ENCODE measurements at places on chromosomes 12 and 14. TPM values are rescaled to one million over a fixed set of nuclear protein-coding genes. Genes with fewer than 3 reads are reported as not detected.

DNA sequence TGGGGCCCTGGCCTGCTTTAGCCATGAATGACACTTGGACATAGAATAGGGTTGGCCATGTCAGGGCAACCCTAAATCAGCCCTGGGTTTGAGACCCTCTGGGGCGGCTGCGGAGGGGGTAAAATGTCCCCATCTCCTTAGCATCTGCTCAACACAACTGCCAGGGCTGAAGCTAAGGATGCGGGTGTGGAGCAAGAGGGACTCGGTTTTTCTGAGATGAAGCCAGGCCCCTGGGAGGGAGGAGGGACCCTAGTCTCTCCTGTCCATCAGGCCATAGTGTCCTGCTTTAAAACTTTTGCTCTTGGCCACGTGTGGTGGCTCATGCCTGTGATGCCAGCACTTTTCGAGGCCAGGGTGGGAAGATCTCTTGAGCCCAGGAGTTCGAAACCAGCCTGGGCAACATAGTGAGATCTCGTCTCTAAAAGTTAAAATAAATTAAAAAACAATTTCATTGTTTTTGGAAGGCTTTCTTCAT, 778 bp upstream of the C1R start:
- no peaks in the 10 kb centered on the region for H3K27me3 ChIP-seq
- peaks cover 3% of the 10 kb centered on the region for H3K36me3 ChIP-seq
- no peak overlapping the region for H3K27ac ChIP-seq
- DNase-seq: no peak
- no peak overlapping the region for H3K4me3 ChIP-seq

- H3K4me1 ChIP-seq: peaks cover 5% of the 10 kb centered on the region
- no peak for DNase-seq
- no peak overlapping the region for H3K4me3 ChIP-seq
Measured at GRCh38 chr12:12592930-12593329, 18.7 kb upstream of the CREBL2 start.

DNA sequence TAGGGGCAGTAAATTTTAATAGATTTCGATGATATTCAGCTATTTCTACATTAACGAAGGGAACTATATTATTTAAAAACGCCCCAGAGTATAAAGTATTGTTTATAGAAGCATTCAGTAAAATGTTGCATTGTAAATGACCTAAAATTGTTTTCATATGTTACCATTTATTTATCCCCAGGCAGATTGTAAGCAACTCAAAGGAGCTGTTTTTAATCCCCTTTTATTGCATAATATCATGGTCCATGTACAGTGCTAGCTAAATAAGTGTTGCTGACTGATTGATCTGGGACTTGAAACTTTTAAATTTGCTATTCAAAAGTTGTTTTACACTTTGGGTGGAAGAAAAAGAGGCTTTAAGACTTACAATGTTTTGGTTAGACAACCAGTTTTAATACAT, 199.0 kb upstream of the SLC38A2 start:
- peaks cover 49% of the 10 kb centered on the region for H3K36me3 ChIP-seq
- peaks cover 8% of the 10 kb centered on the region for H3K4me1 ChIP-seq
- DNase-seq: no peak
- no peak overlapping the region for H3K27ac ChIP-seq

DNA sequence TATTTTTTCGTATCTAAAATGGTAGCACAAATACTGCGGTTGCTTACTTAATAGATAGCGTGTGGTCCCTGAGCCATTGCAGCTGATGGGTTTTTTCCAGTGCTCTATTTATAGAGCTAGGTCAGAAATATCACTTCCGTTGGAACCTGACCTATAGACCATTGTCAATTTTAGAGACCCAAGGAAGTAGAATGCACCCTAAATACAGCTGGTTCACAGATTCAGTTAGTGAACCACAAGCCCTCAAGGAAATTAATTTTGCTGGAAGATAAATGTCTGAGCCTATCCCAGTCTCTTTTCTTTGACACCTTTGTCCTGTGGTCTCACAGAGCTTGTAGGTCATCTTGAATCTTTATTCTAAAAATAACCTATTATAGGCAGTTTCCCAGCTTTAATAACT, 391.0 kb downstream of the ZFP36L1 start:
- H3K36me3 ChIP-seq: no peaks in the 10 kb centered on the region
- no peaks in the 10 kb centered on the region for H3K27me3 ChIP-seq
- H3K27ac ChIP-seq: no peak overlapping the region
- no peak overlapping the region for H3K4me3 ChIP-seq

DNA sequence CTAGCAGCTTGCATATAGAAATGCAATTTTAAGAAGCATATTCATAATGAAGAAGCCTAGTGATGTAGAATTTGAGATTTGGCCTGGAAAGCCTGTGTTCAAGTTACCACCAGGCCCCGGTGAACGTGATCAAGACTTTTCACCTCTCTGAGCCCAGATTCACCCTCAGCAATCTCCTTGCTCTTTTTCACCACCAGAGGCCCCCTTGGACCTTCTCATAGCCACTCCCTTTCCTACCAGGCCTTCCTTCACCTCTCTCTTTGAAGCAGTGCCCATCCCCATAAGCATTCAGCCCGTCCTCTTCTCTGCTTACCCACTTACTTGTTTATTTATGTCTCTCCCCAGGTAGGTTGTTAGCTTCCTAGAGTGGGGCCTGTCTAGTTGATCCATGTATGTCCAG, 1280.9 kb downstream of the AACS start:
- H3K36me3 ChIP-seq: no peaks in the 10 kb centered on the region
- H3K4me1 ChIP-seq: no peaks in the 10 kb centered on the region
- H3K4me3 ChIP-seq: no peak overlapping the region
- H3K27ac ChIP-seq: no peak overlapping the region
- no peaks in the 10 kb centered on the region for H3K27me3 ChIP-seq

DNA sequence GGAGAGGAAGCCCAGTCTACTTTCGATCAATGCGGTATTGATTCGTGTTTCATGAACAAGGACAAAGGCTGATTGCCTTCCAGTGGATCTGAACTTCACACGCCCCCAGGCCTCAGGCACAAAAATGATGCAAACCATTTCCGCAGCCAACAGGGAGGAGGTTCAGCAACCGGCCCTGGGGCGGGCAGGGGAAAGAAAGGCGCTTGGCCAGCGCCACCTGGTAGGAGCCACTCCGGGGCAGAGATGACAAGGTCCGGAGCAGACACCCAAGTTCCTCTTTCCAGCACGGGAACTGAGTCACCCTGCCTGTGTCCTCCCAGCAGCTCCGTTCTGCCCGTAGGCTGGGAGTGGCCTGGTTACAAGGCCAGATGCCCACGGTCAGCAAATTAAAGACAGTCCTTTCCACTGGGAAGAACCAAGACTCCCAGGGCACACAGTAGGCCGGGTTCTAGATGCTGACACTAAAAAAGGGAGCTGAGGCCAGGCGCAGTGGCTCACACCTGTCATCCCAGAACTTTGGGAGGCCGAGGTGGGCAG, 136.3 kb downstream of the SCARB1 start:
- no peaks in the 10 kb centered on the region for H3K4me1 ChIP-seq
- peaks cover 14% of the 10 kb centered on the region for H3K27me3 ChIP-seq
- H3K36me3 ChIP-seq: no peaks in the 10 kb centered on the region
- no peak overlapping the region for H3K4me3 ChIP-seq
- no peak overlapping the region for H3K27ac ChIP-seq
- no peak for DNase-seq

DNA sequence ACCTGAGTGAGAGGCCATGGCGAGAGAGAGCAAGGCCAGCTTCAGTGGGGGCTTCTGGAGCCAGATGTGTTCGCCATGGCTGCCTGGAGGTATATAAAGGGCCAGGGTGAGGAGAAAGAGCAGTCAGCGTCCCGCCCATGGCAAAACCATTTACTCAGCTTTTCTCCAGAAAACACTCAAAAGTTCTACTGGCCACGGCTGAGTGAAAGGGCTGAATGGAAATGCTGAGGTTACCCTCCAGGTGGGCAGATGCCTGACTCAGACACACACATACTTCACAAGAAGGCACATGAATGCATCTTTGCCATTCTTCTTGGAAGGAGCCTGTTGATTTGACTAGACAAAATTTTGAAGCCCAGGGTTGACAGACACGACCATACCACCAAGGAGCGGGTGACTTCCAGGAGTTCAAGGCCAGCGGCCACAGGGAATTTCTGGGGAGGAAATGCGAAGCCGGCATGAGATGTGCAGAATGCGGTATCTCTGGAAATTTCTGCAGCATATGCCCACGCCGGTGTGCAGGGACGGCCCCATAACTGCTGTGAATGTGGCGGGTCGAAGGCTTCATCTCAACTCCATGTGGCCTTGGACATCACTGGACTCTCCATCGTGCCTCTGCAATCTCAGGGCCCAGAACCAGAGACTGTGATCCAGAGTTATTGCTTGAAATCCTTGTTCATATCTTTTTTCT, at the start of gene IL31:
Gene IL31 (minus strand): TSS at position 67 of the 691 bp plus-strand sequence. CDS start 49 bp downstream, at position 18.
- H3K4me1 ChIP-seq: peaks cover 9% of the 10 kb centered on the region
- peak within 1 kb of the TSS; percentile 48 for H3K4me3 ChIP-seq
- no peak for DNase-seq
- no peaks in the 10 kb centered on the region for H3K27me3 ChIP-seq
- H3K36me3 ChIP-seq: no peaks in the 10 kb centered on the region

DNA sequence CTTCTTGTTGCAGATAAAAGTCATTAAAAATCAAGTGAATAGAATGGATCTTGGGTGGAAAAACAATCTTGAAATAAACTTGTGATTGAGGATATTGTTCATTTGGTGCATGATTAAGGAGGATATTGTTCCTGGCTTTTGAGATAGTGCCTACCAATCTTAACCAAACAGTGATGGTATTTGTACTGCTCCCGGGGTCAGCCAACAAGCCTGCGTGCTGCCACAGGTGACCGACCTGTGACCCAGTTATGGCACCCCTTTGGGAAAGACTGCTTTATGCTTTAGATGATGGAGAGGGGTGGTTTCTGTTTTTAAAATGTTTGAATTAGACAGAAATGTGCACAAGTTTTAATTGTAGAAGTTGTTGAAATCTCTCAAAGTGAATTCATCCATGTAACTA, 41.6 kb downstream of the SUDS3 start:
- peaks cover 41% of the 10 kb centered on the region for H3K36me3 ChIP-seq
- no peaks in the 10 kb centered on the region for H3K4me1 ChIP-seq
- no peak overlapping the region for H3K4me3 ChIP-seq
- no peak for DNase-seq

GRCh38 chr14:67602995-67603545, 3.0 kb upstream of the PIGH start:
- peaks cover 13% of the 10 kb centered on the region for H3K27me3 ChIP-seq
- H3K27ac ChIP-seq: no peak overlapping the region
- H3K36me3 ChIP-seq: no peaks in the 10 kb centered on the region
- H3K4me3 ChIP-seq: no peak overlapping the region
- DNase-seq: no peak

- peak; percentile 51 for DNase-seq
- no peaks in the 10 kb centered on the region for H3K27me3 ChIP-seq
- peak overlapping the region; percentile 17 for H3K27ac ChIP-seq
- peak overlapping the region; percentile 90 for H3K4me3 ChIP-seq
Measured at GRCh38 chr12:6554168-6555017, 1.4 kb downstream of the IFFO1 start.

DNA sequence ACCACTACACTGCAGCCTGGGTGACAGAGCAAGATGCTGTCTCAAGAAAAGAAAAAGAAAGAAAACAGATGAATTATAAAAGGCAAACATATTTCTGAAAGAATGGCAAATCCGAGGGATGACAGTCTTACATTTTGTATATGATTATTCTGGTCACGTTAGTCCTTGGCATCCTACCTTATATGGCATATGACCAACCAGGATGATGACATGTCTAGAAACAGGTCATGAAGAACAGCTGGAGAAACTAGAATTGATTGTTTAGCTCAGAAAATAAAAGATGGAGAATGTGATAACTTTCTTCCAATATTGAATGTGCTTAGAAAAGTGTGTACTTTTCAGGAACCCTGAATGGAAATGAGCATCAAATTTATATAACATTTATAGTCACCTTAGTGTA, 19.2 kb downstream of the SLC2A14 start:
- H3K27me3 ChIP-seq: peaks cover 15% of the 10 kb centered on the region
- no peak overlapping the region for H3K27ac ChIP-seq
- no peak overlapping the region for H3K4me3 ChIP-seq
- no peaks in the 10 kb centered on the region for H3K36me3 ChIP-seq
- H3K4me1 ChIP-seq: peaks cover 1% of the 10 kb centered on the region
- DNase-seq: no peak

DNA sequence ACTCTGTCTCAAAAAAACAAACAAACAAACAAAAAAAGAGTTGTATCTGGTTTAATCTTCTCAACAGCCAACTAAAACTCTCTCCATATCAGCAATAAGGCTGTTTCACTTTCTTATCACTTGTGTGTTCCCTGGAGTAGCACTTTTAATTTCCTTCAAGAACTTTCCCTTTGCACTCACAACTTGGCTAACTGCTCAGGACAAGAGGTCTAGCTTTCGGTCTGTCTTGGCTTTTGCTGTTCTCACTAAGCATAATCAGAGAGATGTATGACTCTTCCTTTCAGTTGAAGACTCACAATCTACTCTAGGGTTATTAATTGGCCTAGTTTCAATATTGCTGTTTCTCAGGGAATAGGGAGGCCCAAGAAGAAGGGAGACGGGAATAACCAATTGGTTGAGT, 12.3 kb downstream of the NEMP1 start:
- H3K4me3 ChIP-seq: peak overlapping the region; percentile 45
- DNase-seq: no peak
- no peaks in the 10 kb centered on the region for H3K27me3 ChIP-seq
- peak overlapping the region; percentile 91 for H3K27ac ChIP-seq

DNA sequence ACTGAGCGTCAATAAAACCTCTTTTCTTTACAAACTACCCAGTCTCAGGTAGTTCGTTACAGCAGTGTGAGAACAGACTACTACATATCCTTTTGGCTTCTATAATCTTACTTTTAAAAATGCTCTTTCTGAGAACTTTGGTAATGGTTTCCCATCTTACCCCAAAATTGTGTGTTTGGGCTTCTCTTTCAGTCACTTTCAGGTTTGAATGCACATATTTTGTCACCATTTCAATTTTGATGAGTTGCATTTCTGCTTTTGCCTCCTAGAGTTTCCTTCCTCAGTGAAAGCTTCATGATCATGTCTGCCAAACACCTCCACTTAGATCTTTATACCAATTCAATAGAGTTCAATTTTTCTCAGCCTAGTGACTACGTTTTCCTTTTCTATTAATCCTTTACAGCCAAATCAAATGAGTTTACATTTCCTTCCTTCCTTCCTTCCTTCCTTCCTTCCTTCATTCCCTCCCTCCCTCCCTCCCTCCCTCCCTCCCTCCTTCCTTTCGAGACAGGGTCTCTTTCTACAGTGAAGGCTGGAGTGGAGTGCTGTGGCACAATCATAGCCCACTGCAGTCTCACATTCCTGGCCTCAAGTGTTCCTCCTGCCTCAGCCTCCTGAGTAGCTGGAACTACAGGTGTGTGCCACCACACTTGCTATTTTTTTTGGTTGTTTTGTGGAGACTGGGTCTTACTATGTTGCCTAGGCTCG, 124.9 kb downstream of the BCAT1 start:
- peaks cover 20% of the 10 kb centered on the region for H3K4me1 ChIP-seq
- no peak overlapping the region for H3K4me3 ChIP-seq
- H3K27ac ChIP-seq: no peak overlapping the region

- no peak overlapping the region for H3K27ac ChIP-seq
- DNase-seq: no peak
- no peak overlapping the region for H3K4me3 ChIP-seq
- H3K27me3 ChIP-seq: peaks cover 21% of the 10 kb centered on the region
- H3K4me1 ChIP-seq: peaks cover 51% of the 10 kb centered on the region
- peaks cover 3% of the 10 kb centered on the region for H3K36me3 ChIP-seq
Measured at GRCh38 chr14:54669721-54670561, 103.0 kb downstream of the SAMD4A start.

GRCh38 chr14:87813211-87813610, 179.8 kb downstream of the GALC start:
- no peak for DNase-seq
- no peak overlapping the region for H3K4me3 ChIP-seq
- H3K36me3 ChIP-seq: no peaks in the 10 kb centered on the region
- H3K27ac ChIP-seq: no peak overlapping the region
- no peaks in the 10 kb centered on the region for H3K4me1 ChIP-seq

The GPD1 gene
- 0.87 TPM for total RNA-seq

The PITPNM2 gene
- 16.2 TPM for total RNA-seq

The SERPINA12 gene
- total RNA-seq: not detected

Measured in activated T-helper 2 cell treated with anti-CD3 and anti-CD28 coated beads, Interferon-gamma antibody, Interleukin-2, Interleukin-4, amounts not matched to agents 10 μg/mL and 5 μg/mL and 100 μg/mL, durations not matched to agents 14 hours and 24 hours and 36 hours (primary cell).